Testis (tissue), 5 donors: ENCODE measurements at places on chromosomes 12 and 14. TPM values are rescaled to one million over a fixed set of nuclear protein-coding genes. Genes with fewer than 3 reads are reported as not detected.

The PRPF40B gene
- 66.7 TPM for total RNA-seq

The KLRC3 gene
- total RNA-seq, result 1.3 TPM

The SCN8A gene
- 15.3 TPM for total RNA-seq

The HOXC6 gene
- 1.9 TPM for total RNA-seq

The USP44 gene
- total RNA-seq, result 14.2 TPM

The ST8SIA1 gene
- total RNA-seq, result 13.6 TPM

The PTPRO gene
- total RNA-seq, result 1.6 TPM

The DLK1 gene
- 59.4 TPM for total RNA-seq
